ENCODE measurements at places on chromosomes 7 and 10.

DNA sequence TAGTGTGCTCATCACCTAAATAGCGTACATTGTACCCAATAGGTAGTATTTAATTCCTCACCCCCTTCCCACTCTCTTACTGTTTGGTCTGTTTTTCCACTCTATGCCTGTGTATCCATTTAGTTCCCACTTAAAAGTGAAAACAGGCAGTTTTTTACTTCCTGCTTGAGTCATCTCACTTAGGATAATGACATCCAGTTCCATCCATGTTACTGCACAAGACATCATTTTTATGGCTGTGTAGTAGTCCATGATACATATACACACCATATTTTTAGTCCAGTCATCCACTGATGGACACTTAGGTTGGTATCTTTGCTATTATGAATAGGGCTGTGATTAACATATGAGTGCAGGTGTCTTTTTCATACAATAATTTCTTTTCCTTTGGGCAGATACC, 10.1 kb downstream of the STK17A start:
- no peak for DNase-seq

GRCh38 chr7:20146451-20146850, 70.7 kb downstream of the MACC1 start:
- no peak for DNase-seq

DNA sequence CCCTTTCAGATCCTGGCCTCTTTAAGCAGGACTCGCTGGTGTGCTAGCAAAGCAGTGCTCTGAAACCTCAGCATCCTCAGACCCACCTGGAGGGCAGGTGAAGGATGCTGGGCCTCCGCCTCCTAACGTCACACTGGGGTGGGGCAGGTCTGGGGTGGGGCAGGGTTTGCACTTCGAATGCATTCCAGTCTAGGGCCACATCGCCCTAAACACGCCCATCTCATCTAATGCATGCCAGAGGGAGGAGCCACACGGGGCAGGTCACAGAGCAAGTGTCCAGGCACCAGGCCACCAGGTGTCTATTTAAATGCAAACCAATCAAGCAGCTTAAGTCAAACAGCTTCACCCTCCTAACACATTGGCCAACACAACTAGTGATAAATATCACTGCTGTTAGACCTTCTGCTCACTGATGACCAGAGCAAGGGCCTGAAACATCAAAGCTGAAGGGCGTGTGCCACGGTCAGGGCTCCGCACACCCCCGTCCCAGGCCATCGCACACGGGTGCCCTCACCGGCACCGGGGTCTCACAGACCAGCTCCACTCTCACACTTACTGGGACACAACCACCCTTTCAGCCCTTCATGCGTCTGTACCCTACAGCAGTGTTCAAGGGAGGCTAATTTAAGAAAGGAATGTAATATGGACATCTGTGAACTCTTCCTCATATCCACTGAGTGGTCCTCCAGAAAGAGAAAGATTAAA, 47.1 kb downstream of the DIP2C start:
- DNase-seq: no peak

DNA sequence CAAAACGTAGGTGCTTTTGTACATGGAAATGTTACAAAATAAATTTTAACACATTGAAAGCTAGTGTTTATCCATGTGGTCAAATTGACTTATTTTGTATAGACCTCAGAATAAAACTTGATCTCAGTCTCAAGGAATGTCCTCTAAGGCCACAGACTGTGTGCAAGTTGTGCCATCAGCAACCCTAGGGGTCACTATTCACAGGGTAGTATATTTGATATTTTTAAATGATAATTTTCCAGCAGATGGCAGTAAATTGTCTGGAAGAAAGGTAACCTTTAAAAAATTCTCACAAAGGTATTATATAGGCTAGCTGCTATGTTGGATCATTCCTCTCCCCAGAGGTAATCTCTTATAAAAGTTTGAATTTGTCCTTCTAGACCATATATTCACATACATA, 12.9 kb upstream of the SNX10 start:
- no peak for DNase-seq

GRCh38 chr7:131827421-131827820, 271.0 kb upstream of the PODXL start:
- no peak for DNase-seq

- no peak for DNase-seq
These were observed 73.4 kb downstream of the VSTM2A start for GRCh38 chr7:54615537-54615936.

DNA sequence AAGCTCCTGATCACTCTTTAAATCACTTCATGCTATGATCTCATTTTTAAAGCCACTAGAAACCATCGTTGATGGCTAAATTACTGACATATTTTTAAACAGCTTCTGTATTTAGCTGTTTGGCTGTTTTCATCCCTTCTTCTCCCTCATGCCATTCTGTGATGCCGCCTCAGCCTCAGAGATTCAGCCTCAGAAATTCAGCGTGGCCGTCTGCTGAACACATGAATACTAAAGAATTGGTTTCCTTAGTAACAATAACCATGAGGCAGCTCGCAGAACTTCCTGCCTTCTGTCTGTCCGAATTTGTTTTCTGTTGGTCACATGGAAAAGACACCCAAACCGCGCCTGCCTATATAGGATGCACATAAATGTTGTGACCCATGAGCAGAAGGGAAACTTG, 31.0 kb upstream of the FZD1 start:
- no peak for DNase-seq

DNA sequence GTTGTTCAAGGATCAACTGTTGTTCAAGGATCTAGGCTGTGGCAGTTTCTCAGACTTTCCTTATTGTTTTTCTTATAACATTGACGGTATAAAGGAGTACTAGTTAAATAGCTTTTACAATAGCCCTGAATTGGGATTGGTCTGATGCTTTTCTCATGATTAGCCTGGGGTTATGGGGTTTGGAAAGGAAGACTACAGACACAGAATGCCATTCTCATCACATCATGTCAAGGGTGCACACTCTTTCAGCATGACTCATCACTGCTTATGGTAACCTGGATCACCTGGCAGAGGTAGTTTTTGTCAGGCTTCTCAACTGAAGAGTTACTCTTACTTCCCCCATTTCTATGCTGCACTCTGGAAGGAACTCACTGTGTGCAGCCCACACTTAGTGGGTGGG, 194.2 kb upstream of the NPSR1 start:
- no peak for DNase-seq

DNA sequence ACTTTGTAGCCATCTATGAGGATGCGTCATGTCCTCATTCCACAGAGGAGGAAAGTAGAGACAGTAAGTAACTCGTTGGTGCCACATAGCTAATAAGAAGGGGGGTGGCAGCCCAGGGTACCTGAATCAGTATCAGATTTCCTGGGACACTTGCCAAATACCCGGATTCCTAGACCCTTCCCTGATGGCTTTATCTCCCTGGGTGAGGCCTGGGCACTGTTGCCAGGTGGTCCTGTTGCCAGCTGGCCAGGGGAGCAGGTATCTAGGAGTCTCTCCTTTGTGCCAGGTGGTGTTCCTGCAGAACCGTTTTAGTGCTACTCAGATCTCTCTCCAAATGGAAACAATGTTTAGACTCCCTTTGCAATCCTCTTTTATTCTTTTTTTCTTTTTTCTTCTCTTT, 12.7 kb downstream of the SLC29A3 start:
- DNase-seq: peak; percentile 81

DNA sequence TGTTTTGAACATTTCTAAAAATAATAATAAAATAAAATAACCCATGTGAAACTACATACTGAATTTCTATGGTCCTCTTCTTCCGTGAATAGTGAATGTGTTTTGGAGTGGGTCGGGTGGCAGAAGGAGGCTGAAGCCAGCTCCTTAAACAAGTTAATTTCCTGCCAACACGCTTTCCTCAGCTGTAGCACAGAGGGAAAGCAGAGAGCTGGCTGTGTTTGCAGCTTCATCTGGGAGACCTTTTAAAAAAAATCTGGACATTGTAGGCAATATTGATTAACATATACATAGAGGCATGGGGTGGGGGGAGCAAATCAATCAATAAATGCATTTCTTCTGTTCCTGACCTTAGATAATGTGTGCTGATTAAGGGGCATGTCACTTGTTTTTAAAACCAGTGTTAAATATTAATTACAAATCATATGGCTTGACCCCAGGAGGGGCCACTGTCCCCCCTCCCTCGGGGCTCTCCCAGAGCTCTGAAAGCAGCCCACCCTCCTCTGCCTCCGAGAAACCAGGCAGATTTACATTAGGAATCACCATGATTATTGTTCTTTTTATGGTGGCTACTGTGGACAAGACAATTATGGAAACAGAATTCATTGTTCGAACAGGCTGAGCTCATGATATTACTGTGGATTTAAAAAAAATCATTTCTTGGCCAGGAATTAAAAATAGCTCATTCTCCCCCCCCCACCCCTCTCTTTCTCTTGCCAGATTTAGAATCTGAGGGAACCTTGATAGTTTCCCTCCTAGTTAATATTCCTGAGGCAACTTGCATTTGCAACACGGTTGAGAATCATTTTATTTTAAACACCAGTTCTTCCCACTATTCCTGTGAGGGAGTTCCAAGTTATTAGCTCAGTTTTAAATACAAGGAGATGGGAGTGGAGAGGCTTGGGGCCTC, 100.5 kb upstream of the CARD11 start:
- DNase-seq: no peak

- DNase-seq: no peak
These were observed 60.0 kb downstream of the VSTM4 start for GRCh38 chr10:49055221-49055849.

DNA sequence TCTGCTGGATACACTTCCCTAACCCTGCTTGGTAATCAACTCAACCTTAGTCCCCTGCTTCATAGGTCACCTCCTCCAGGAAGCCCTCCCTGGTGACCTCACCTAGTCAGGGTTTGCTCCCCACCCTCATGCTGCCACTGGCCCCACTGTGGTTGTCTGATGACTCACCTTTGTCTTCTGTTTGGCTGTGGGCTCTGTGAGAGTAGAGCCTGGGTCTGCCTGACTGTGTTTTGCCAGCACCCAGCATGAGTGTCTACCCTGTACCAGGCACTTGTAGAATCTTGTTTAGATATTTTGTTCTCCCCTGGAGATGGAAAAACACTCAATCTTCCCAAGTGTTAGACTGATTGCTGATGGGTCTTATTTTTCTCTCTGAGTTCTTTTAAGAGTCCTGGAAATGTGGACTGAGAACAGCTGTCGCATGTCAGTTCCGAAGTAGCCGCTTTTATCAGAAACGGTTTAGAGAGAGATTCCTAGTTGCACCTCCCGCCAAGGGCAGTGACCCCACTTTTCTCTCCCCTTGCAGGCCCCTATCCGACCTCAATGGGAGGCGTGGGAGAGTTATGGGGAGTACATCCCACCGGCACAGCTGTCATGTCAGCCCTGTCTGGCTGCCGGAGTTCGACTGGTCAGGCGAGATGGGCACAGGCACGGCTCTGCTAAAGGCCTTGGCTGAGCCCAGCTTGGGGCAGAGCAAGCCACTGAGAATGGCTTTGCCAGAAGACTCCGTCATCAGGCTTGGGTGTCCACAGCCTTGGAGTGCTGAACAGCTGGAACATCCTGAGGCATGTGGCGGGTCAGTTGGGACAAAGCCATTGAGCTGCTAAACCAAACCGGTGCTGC, 134.3 kb downstream of the GRK5 start:
- no peak for DNase-seq

GRCh38 chr10:53314876-53315275, 542.3 kb upstream of the MBL2 start:
- no peak for DNase-seq

- DNase-seq: no peak
These were observed 282.5 kb upstream of the KLF6 start for GRCh38 chr10:4067531-4067930.

- no peak for DNase-seq
These were observed 45.5 kb downstream of the UBE2H start for GRCh38 chr7:129907122-129907736.

- DNase-seq: no peak
These were observed 25.6 kb downstream of the TM9SF3 start for GRCh38 chr10:96560966-96561887.

DNA sequence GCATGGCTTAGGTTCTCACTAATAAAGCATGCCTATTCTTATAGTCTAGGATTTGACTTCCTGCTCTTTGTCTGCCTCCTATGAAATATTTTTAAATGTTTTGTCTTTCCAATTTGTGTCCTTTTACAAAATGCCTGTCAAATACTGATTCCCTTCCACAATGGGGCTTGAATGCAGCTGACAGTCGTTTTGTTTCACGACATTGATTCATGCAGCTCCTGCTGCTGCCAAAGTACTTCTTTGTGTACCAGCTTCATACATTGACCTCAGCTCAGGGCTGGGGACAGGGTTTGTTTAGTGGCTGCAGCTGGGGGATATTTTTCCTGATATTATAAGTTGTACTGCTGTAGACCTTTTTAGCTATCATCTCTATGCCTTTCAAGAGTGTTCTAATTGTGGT, 371.9 kb upstream of the CHRM2 start:
- no peak for DNase-seq

DNA sequence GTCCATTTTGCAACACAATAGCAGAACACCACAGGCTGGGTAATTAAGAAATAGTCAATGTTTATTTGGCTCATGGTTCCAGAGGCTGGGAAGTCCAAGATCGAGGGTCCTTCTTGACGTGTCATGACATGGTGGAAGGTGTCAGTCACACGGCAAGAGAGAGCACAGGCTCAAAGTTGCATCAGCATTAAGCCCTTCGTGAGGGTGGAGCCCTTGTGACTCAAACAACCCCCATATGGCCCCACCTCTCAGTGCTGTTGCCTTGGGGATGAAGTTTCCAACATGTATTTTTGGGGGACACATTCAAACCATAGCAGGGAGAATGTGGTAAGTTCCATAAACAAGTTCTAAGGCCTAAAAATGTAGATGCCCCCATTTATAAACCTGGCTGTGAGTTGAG, 24.6 kb upstream of the GTPBP4 start:
- DNase-seq: no peak

DNA sequence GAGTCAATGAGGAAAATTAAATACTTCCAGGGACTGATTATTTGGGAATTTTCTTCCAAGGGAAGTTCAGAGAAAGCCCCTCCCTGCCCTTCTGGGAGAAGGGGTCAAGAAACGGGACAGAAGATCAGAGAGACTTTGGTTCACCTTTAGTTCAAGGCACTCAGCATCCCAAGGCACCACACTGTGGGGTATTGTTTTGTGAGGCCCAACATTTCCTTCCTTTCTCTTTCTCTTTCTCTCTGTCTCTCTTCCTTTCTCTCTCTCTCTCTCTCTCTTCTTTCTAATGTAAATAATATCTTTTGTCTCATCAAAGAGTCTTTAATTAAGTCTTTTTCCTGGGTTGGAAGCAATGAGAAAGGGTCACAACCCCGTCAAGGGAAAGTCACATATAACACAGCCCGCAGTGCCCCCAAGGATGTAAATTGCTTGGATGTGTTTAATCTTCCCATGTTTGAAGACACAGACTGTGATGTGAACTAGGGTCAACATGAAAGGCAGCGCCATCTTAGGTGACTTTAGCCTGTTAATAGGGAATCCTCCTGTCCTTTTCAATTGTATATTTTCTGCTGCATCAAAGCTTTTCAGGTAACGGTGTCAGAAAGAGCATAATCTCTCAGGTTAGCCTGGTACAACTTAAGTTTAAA, 983.3 kb upstream of the C7orf33 start:
- DNase-seq: no peak

All from NCI-H2171 (cell line).